Activated CD4-positive, alpha-beta memory T cell treated with anti-CD3 and anti-CD28 coated beads, Interleukin-2, amount 10 ng/mL, durations not matched to agents 7 days and 5 days (primary cell): ENCODE measurements at places on chromosomes 11 and 22. TPM values are rescaled to one million over a fixed set of nuclear protein-coding genes. Genes with fewer than 3 reads are reported as not detected.

P4HA3 gene
- not detected for total RNA-seq

ABCC8 gene
- not detected for total RNA-seq

- DNase-seq = no peak
Observed at GRCh38 chr11:125933030-125933813, 12.6 kb upstream of the VSIG10L2 start.

GRCh38 chr11:67120881-67121710, 2.0 kb downstream of the KDM2A start:
- peak; percentile 22 for DNase-seq

DNA sequence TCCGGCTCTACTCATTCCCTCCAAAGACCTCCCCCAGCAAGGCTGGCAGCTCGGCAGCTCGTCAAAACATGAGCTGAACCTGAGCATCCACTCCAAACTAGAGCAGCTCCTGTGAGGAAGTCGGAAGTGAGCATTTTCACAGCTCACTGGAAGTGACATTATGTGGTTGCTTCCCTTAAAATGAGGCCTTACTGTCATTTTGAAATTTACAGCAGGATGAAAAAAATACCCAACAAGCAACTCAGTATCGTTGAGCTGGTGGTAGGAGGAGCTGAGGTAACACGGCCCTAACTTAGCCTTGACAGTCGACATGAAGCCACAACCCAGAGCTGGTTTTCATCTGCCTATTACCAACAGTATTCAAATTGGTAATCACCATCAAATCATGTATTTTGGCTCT, 38.0 kb upstream of the ARFGAP3 start:
- DNase-seq = peak; percentile 43

- DNase-seq = no peak
Observed at GRCh38 chr11:78898266-78898775, 323.7 kb upstream of the NARS2 start.

- no peak for DNase-seq
Observed at GRCh38 chr22:42399315-42400271, 32.6 kb downstream of the NFAM1 start.

MIOX gene
- 0.48 TPM for total RNA-seq

GRCh38 chr11:24226606-24227005, 270.2 kb upstream of the LUZP2 start:
- no peak for DNase-seq

ACAD8 gene
- total RNA-seq = 21.8 TPM

DNA sequence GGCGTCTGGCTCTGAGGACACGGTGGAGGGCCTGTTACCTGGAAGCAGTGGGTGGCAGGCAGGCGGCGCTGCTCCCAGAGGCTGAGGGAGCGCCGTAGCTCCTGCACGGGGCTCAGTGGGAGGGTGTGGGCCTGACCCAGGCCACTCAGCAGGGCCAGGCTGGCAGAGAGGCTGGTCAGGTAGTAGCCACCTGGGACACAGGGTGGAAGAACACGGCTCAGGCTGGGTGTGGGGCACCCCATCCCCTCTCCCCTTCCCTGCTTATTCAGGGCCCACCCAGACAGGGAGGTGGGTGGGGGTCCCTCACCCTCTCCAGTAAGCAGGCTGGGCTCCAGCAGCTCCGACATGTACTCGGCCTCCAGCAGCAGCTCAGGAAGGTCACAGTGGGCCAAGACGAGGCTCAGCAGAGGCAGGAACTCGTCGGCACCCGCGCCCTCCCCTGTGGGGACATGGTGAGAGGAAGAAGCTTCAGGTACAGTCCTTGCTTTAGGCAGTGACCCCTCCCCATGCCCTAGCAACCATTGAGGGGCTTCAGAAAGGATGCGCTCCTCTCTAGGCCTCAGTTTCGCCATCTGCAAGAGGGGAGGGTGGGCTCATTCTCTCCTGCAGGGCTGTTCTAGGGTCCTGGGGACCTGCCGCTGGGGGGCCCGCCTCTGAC, 2.9 kb downstream of the RIN1 start:
- no peak for DNase-seq

- DNase-seq = no peak
Observed at GRCh38 chr22:20183101-20183500, 32.2 kb upstream of the CCDC188 start.

PTGDR2 gene
- 5.7 TPM for total RNA-seq

DNA sequence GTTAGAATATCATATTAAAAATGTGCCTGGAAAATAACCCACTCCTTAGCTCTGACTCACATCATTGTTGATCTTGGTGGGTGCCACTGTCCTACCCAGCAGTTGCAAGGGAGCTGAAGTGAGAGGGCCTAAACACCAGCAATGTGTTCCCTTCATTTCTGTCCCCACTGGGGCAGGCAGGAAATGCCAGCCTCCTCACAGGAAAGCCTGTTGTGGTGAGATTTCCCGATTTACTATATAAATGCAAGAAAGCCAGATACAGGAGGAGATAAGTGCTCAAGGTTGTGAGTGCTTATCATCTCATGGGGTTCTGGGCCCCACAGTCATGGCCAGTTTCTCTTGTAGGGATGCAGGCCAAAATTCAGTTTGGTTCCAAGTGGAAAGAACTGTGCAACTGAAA, 15.8 kb upstream of the FLI1 start:
- DNase-seq = no peak

NELL1 gene
- not detected for total RNA-seq

CLCF1 gene
- 0.65 TPM for total RNA-seq
